ENCODE measurements at places on chromosomes 3 and 15.

DNA sequence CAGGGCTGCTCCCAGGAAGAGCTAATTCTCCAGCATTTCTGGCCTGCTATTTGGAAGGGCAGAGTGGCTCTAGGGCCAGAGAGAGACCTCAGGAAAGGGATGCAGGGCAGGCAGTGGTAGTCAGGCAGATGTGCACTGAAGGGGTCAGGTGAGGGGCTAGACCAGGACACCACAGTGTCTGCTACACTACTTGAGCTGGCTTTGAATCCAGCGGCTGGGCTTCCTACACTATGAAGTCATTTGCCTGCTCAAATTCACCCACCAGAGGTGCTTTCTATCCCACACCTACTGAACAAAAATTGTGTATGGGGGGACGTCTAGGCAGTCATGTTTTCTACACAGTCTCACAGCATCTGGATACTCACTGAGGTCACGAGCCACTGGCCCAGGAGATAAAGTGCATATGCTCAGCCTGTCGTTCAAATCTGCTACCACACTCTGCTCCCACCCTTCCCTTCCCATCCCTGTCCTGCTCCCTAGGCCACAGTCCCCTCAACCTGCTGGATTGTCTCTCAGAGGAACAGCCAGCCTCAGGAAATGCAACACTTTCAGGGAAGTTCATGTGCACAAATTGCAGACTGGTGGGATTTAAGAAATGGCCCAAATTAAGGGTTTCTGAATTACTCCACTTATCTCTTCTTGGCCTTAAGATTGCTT, 49.9 kb upstream of the SLC6A11 start:
- no peak for DNase-seq

DNA sequence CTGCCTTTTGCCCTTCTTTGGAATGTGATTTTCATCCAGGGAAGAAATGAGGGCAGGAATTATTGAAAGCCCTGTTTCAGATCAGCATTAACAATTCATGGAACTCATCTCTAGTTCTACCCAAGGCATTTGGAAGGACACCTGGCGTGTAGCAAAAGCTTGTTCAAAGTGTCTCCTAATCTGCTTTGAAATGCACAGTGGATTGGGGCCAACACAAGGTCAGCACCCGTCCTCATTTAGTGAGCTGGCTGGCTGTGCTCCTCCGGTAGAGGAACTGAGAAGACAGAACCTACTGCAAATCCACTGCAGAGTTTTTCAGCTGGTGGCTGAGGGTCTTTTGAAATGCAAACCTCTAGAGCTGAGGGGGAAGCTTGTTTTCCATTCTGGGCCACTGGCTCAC, 141.6 kb upstream of the STT3B start:
- DNase-seq = no peak

GRCh38 chr3:193095366-193095765, 145.7 kb upstream of the PLAAT1 start:
- no peak for DNase-seq

DNA sequence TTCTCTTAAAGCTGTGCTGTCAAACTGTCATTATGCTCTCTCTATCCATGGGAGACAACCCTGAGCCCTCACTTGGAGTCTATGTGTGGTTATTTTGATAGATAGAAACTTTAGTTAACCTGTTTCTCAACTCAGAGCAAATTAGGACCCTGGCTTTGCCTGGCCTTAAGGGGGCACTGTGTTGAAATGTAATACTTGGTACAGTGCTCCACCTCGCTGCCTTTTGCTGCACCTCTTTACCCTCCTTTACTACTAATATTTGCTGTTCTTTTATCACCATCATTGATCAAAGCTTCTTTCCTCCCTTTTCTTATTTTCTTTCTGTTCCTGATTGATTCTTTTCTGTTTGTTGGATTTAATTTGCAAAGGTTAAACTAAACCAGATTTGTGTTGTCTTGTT, 34.3 kb downstream of the STT3B start:
- no peak for DNase-seq

Measured in cerebellar nuclear complex (tissue), 1 donor.